Liver (tissue), 10 donors: ENCODE measurements at places on chromosomes 5 and 9. TPM values are rescaled to one million over a fixed set of nuclear protein-coding genes. Genes with fewer than 3 reads are reported as not detected.

DNA sequence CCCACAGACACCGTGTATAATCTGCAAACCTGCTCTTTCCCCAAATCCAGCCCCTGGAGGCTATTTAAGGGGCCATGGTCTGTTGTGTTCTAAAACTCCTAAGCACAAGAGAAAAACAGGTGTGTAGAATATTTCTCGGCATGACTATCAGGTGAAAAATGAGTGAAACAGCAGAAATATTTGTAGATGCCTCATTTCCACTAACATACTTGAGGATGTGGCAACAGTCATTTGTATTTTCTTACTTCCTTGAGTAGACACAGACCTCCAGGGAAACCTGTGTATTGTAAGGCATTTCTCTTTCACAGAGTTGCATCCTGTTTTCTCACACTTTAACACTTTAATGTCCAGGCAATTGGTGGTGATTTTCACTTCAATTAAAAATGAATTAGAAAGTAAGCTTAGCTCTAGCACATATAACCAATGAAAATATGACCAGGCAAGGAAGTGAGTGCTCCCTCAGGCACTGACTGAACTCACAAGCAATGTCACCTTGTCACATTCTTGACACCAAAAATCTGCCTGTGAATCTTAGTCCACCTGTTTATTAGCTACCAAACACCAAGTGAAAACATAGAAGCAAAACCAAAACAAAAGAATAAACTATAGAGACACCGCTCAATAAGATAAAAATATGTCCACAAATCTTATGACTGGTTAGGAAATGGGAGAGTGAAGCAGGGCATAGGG, 64.4 kb downstream of the DIRAS2 start:
- no peak for DNase-seq

DNA sequence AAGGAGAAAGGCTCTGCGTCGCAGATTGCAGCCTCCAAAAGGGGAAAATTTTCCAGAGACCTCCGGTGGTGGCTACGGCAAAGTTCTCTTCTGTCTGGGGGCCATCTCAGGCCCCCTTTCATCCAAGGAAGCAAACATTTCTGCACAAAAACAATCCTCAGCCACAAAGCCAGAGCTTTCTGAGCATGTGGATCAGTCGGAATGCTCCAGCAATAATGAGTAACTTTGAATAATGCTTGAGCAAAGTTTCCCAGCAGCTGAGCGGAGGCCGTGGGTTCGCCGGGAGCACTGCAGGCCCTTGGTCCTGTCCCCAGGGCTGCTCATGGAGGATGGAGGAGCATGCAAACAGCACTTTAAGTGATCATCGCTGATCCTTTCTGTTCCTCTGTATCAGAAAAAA, 60.2 kb upstream of the UNC5A start:
- peak; percentile 5 for DNase-seq

FOXD4L5 gene
- total RNA-seq, result not detected

DBH gene
- total RNA-seq, result 0.37 TPM

- DNase-seq, result no peak
Measured at GRCh38 chr5:149015126-149015525, 47.7 kb downstream of the SH3TC2 start.

THBS4 gene
- 0.28 TPM for total RNA-seq

DNA sequence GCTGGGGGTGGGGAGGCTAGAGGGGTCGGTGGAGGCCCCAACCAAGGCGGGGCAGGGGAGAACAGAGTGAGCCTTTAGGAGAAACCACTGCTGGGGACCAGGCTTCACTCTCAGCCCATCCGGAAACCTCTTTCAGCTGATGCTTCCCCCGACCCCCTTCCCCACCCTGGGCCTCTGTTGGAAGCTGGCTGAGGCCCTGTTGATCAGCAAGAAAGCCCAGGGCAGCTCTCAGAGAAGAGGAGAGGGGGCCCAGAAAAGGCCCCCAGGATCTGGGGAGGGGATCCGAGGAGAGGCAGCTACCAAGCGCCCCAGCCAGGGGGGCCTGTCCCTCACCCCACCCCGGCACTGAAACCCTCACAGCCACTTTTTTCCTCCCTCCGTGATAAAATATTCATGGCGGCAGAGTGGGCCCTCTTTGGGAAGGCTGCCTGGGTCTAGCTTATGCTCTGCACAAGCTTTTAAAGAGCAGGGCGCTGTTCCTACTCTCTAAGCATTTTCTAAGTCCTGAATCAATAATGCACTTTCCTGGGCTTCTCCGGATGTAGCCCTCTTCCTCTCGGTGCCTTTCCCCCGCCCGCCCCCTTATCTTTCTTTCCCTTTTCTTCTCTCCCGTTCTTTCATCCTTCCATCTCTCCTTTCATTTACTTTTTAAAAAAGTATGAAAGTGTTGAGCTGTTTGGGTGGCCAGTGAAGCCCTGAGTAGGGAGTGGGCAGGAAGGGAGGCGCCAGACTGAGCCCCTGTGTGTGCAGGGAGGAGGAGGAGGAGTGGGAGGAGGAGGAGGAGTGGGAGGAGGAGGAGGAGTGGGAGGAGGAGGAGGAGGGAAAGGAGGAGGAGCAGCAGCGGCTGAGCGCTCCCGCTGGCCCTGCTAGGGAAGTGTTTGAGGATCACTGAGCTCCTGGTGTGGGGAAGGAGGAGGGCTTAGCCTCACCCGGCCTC, 23.5 kb downstream of the NTNG2 start:
- DNase-seq, result no peak

GRCh38 chr5:175129619-175130018, 314.4 kb downstream of the DRD1 start:
- no peak for DNase-seq

PCDHA4 gene
- 0.09 TPM for total RNA-seq
